ENCODE measurements at places on chromosomes 3 and 15.

DNA sequence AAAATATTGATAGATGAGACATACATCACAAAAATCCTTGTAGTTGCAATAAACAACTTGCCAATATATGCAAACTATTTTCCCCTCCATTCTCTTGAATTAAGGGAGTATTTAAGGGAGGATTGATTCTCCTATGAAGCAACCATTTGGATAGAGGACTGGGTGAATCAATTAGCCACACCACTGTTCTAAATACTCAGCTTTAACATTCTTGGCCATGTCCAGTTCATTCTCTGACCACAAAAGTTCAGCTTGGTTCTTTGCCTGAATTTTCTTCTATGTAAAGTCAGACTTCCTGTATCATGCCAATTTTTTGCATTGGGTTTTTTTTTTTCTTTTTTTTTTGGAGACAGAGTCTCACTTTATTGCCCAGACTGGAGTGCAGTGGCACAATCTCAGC is 15.8 kb upstream of the SEC11A start:
- DNase-seq: no peak

DNA sequence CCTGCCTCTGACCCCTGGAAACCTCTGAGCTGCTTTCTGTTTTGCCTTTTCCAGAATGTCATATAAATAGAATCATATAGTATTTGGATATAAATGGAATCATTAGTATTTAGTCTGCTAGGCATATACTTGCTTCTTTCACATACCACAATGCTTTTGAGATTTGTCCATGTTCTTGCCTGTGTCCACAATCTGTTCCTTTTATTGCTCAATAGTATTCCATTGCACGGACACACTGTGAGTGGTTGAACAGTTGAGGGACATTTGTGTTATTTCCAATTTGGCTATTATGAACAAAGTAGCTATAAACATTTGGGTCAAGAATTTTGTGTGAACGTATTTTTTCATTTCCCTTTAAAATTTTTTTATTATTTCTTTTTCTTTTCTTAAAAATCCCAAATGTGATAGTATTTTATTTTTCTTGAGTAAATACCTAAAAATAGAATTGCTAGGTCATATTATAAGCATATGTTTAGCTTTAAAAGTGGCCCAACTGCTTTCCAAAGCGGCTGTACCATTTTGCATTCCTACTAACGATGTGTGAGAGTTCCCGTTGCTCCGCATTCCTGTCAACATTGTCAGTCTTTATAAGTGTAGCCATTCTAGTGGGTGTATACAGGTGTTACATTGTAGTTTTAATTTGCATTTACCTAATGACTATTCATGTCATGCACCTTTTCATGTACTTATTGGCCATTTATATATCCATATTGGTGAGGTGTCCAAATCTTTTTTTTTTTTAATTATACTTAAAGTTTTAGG is 26.5 kb downstream of the WDR53 start:
- no peak for DNase-seq

- no peak for DNase-seq
These were observed 195.1 kb downstream of the UBE3A start for GRCh38 chr15:25243800-25244097.

- DNase-seq: no peak
These were observed 87.0 kb downstream of the HHLA2 start for GRCh38 chr3:108383306-108383705.

- no peak for DNase-seq
These were observed 35.0 kb downstream of the ARNT2 start for GRCh38 chr15:80439140-80439539.
